Right renal pelvis (tissue), 4 donors: ENCODE measurements at places on chromosomes 16 and 17.

GRCh38 chr17:539066-539465, 175.6 kb downstream of the VPS53 start:
- DNase-seq = no peak

DNA sequence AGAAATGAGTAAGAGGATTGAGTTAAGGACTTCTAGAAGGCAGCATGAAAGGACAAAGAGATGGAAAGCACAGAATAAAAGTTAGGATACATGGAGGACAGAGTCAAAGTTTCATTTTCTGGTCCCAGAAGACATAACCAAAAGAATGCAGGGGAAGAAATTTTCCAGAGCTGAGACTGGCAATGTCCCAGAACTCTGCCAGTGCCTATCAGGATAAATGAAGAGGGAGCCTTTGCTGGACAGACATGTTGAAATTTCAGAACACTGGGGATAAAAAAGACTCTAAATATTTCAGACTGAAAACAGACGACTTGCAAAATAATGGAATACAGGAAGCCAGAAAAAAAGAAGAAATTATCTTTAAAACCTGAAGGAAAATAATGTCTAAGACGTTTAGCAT, 55.7 kb downstream of the NT5M start:
- no peak for DNase-seq

DNA sequence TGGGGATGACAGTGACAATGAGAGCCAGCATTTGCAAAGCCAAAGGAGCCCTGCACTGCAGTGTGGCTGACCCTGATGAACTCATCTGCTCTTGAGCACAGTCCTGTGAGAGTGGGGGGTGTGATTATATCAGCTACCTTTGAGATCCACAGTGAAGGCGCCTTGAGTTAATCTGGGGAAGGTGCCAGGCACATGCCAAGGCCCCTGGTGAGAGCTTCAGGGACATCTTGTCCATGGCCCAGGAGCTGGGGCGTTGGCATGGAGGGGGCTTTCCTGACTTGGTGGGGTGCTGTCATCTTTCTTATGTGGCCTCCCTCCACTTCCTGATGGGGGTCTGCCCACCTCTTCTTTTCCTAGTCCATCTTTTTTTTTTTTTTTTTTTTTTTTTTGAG, 86.5 kb downstream of the SNX29 start:
- no peak for DNase-seq

DNA sequence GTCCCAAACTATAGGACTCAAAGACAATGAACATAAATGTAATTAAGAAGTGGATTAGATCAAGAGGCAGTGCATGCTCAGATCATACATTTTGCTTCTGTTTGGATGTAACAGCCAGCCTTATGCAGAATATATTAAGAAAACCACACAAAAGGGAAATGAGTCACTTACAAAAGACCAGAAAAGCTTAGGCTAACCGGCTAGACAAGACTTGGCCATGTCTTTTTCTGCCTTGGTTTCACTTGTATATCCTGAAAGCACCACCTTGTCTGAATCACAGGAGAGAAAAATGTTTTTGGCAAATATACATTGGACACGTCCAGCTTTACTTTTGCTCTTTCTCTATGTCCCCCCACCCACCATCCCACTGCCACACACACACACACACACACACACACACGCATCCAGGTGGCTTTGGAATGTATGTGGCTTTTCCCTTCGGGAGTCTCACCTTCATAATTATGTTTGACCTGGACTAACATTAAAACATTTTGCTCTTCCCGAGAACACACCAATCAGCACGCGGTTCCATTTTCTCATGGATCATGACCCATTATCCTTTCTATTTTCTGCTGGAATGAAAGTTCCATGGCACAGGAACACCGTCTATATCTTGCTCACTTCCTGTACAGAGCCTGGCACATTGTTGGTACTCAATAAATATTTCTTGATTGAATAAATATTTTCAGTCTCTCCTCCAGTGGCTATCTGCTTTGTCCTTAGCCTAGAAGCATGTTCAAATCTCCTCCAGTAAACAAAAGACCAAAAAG, 64.6 kb downstream of the CDK5R1 start:
- DNase-seq = no peak

DNA sequence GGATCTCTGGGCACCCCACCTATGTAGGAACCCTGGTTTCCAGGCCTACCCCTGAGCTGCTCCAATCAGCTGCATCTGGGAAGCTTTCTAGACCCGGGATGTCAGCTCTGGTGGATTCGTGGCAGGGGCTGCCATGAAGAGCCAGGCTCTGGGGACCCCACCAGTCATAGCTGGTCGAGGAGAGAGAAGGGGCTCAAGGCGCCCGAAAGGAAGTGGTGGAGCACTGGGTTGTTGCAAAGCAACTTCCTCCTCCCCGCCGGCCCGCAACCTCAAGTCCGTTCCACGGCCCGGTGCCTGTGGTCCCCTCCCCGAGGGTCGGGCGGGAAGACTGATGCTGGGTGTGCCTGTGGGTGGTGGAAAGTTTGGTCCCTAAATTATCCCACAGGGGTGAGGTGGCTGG, 10.2 kb downstream of the TBKBP1 start:
- DNase-seq = no peak

DNA sequence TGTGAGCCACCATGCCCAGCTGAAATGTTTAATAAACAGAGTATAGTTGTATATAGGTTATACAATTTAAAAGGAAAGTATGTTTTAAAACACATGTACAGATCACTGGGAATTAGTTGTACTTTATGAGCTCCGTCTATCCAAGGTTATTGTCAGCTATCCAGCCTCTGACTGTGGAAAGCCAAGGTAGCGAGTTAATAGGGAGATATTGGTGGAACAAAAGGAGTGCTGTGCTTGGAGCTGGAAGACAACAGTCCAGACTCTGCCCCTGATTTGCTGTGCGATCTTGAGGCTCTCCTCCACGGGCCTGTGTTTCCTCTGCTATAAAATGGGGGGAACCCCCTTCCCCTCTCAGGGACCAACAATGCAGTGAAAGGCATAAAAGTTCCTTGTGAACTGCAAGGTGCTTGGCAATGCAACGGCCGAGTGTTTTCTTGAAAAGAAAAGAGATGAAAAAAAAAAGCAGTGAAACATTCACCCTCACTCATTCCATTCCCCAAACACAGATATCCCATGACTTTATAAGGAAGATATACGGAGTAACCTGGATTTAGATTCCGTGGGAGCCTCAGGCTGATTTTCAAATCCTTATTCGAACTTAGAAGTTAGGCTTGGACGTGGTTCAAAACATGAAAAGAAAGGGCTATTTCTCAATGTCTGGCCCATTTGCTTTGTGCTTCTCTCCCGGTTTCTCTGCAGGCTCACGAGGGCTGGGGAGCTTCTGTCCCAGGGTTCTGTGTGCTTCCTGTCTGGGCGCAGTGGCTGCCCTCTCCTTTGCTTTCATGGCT, 34.1 kb downstream of the CUEDC1 start:
- no peak for DNase-seq

- no peak for DNase-seq
These were observed 126.0 kb downstream of the TANGO6 start for GRCh38 chr16:68969338-68969737.

DNA sequence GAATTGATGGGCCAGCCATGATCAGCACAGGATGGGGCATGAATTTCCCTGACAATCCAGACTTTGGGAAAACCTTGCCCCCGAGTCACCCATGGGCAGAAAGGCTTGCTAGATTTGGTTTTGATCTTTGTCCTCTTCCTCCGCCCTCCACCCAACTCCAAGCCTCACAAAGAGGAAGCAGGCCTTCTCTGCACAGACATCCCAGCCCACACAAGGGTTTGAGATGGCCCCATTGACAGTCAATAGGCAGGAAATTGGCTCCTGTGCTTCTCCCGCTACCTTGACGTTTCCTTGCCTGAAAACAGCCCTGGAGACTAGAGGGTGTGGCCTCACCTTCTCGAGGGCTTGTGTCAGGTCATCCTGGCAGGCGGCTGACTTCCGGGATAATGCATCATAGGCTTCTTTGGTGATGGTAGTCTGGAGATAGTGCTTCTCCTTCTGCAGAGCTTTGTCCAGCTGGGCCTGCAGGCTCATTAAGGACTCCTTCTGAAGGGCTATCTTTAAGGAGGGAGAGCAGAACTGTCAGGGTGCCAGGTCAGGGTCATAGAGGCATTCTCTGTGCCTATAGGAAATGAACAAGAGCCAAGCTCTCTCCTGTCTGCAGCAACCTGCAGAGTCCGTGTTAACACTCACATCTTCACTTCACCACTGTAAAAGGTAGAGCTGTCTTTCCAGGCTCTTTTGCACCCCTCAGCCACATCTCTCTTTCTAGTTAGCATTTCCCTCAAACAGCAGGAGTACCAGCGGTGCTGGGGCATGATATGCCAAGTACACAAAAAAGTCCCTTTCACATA, 32.2 kb downstream of the DHX38 start:
- no peak for DNase-seq

DNA sequence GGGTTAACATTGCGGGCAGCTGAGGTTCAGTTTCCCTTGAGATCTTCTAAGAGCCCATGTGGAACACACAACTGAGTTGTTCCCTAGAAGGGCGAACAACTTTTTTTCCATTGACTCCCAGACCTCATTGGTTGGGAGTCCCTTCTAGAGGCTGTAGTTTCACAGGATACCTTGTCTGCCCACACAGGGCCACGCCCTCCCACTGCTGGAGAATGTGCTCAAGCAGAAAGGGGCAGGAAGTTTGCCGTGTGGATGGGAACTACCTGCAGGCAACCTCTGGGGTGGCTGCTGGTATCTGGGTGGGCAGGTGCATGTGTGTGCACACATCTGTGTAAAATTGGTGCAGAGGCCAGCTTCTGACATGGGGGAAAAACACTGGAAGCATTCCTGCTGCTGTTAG, 178.8 kb upstream of the PSMD7 start:
- DNase-seq = no peak

DNA sequence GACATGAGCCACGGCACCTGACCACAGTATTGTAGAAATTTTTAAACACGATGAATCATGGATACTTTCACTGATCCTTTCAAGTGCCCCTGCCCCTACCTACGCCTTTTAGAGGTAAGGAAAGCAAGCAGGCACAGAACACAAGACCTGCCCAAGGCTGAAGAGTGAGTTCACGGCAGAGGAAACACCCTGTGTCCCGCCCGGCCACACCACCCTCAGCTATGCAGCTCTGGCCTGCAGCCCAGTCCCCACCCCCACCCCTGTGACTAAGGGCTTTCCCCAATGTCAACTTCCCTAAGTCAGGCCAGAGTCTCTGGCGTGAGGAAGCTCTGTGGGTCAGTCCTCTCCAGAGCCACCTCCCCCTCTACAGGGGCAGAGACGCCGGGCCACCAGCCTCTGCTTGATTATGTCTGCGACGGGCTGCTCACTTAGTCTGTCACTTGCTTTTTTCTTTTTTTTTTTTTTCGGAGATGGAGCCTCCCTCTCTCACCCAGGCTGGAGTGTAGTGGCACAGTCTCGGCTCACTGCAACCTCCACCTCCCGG, 8.4 kb downstream of the SLC16A5 start:
- no peak for DNase-seq

DNA sequence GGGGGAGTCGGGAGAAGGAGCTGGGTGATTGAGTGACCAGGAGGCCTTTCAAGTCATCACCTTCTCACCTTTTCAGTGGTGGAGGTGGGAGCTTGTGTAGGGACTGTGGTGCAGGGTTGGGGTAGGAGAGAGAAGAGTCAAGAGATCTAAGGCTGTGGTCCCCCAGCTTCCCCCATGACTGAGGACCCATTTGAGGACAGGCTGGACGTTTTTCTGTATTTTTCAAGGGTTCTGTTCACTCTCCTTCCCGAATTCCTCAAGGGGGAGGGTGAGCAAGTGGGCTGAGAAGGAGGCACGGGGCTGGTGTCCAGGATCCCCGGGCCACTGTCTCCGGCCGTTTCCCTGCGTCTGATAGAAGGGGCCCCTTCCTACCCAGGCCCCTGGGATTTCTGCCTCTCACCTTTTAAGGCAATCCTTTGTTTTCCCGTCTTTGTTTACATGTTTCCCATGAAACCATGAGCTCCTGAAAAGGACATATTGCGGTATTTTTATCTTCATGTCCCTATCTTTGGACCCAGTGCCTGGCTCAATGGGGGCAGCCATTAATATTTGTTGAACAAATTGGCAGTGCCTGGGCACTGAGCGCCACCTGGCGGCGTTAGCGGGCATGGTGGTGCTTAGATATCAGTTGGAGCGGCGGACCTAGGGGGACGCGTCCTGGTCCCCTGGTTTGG, 9.2 kb upstream of the CD300A start:
- no peak for DNase-seq

DNA sequence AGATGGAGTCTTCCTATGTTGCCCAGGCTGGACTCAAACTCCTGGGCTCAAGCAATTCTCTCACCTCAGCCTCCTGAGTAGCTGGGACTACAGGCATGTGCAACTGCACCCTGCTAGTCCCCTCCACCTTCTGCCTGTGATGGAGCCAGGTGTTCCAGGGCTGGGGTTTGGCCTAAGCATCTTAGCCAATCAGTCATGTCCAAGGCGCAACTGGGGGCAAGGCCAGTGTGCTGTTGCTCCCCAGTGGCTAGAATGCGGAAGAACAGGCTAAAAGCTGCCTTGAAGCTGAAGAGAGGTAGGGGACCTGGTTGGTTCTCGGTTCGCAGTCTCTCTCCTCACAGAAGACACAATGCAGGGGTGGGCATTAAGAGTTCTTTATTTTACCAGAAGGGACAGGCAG, 18.6 kb downstream of the FLOT2 start:
- DNase-seq = no peak

DNA sequence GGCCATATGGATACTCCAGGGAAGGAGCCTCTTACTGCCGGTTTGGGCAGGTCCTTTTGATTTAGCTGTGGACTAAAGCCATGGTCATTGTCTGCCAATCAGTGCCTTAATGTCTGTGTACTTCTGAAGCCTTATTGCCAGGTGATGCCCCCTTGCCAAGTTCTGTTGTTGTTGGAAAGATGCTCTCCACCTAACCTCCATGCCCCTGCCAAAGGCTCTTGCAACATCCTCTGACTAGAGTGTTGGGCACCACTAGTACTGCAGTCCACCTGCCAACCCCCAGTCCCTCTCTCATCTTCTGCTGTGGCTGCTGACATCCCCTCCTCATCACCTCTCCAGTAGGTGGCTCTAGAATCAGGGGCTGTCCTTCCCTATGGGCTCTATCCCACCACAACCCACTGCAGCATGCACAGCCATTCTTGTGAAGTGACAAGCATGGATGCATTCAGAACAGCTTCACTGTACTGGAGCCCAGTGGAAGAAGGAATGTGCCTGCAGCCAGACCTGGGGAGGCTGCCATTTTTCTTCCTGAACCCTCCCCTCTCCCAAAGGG, 375.3 kb upstream of the CDH5 start:
- no peak for DNase-seq

DNA sequence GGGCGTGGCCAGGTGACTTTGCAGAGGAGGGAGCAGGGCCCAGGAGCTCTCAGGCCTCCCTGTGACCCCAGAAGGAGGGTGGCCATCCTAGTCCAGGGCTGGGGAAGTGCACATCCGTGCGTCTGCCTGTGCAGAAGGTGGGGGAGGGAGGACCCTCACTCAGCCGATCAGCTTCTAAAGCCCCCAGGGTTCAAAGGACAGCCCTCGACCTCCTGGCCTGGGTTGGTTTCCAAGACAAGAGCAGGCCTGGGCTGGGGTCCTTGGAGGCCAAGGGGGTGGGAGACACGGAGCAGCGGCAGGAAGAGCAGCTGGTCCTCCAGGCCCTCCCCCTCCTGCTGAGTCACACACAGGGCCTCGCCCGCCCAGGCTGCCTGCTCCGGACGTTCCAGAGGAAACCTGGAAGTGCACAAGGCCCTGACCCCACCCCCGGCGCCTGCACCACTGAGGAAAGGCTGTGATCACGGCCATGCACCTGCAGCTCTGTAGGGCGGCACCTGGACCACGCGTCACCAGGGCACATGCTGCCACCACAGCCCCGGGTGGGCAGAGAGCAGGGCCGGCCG, 67.1 kb upstream of the ZNF469 start:
- DNase-seq = no peak
